ENCODE measurements at places on chromosomes 5 and 9.

- no peak for DNase-seq
Measured at GRCh38 chr5:26415987-26416779, 622.2 kb downstream of the CDH9 start.

DNA sequence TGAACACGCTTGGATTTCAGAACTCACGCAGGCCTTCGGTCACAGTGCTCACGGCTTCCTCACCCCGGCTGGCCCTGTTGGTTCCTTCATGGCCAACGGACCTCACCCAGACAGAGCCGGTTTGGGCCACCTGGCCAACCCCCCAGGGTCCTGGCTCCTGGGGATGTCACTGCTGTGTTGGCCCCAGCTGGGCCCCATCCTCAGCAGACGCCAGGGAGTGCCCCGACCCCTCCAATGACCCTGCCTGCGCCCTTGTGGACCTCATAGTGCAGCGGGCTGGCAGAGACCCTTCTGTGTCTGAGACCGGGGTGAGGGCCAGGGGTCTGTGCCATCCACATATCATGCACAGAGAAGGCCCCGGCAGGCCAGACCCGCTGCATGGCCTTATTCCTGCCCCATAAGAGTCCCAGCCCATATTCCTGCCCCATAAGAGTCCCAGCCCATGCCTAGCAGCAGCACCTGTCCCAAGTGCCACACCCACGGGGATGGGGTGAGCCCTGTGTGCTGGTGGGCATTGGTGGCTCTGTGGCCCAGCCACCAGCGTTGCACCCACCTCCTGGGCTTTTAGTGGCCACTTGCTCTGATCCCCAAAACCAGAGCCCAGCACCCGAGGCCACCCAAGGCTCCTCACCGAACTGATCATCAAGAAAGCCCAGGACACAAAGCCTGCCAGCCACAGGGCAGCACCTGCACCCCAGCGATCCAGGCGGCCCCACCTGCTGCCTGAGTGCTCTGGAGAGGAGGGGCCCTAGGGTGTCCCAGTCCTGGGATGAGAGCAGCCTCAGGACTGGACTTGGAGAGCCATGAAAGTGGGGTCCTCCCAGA lies 1.3 kb upstream of the LPCAT1 start:
- no peak for DNase-seq

- DNase-seq: no peak
Measured at GRCh38 chr5:151958111-151958510, 33.5 kb upstream of the GLRA1 start.

GRCh38 chr5:40717281-40717680 lies 37.6 kb downstream of the PTGER4 start:
- no peak for DNase-seq

- no peak for DNase-seq
Measured at GRCh38 chr9:31137176-31138160, 1247.0 kb upstream of the ACO1 start.

GRCh38 chr9:18429070-18429469 lies 44.9 kb upstream of the ADAMTSL1 start:
- no peak for DNase-seq

- no peak for DNase-seq
Measured at GRCh38 chr5:139849942-139850341, 54.3 kb downstream of the PSD2 start.

DNA sequence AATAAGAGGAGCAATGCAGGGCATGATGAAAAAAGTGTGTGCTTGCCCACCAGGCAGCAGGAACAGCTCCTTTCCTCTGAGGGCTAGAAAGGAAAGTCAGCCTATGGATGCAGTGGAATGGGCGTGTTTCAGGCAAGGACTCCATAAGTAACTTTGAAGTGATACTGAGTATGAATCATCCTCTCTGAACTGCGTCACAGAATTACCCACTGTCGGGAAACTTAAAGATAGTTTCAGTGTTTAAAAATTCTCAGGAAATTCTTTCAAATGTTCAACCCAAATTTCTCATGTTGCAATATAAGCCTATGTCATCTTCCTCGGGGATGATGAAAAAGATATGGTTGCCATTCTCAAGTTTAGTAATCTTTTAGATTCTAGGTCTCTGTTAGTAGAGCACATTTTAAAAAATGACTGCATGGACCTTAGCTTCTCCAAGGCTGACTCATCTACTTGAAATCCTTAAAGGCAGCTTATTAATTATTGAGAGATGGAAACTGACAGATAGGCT lies 27.7 kb downstream of the PTCD2 start:
- DNase-seq: no peak

DNA sequence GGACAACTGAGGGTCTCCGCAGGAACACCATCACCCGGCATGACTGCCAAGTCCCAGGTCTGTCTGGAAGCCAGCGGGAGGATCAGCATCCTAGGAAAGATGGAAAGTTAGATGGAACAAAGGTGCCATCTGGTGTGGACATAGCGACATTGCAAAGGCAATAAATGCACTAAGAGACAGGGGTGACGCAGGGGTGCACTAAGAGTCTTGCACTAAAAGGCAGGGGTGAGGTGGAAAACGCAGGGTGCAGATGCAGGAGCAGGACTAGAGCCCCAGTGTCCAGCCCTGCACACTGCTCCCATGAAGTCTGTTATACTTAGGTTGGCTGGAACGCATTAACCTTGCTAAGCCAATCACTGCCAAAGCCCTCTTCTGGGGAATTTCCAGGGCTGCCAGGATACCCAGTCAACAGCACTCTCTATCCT lies 15.5 kb downstream of the ATOX1 start:
- no peak for DNase-seq

GRCh38 chr5:164679461-164679860 lies 1174.0 kb downstream of the MAT2B start:
- DNase-seq: no peak

DNA sequence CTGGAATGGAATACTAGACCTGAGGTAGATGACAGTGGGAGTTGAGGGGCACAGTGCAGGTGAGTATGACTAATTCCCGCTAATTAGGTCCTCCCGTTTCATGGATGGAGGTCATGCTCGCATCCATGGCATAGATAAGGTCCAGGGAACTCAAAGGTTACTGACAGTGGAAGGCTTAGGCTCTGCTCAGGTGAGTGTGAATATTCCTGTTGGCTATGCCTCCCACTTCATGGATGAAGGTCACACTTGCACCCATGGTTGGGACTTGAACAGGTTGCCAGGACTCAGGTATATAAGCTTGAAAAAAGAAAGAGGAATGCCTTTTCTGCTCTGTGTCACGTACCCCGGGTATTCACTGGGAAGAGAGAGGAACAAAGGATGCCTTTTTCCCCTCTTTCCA lies 19.8 kb upstream of the UNC13B start:
- no peak for DNase-seq

GRCh38 chr5:125002727-125003598 lies 256.5 kb upstream of the ZNF608 start:
- no peak for DNase-seq

Measured in activated CD4-positive, alpha-beta T cell treated with anti-CD3 and anti-CD28 coated beads for 1 hour (primary cell).